ENCODE measurements at places on chromosomes 2 and 18.

GRCh38 chr18:63236406-63236805 lies 83.2 kb downstream of the BCL2 start:
- DNase-seq = peak; percentile 79

DNA sequence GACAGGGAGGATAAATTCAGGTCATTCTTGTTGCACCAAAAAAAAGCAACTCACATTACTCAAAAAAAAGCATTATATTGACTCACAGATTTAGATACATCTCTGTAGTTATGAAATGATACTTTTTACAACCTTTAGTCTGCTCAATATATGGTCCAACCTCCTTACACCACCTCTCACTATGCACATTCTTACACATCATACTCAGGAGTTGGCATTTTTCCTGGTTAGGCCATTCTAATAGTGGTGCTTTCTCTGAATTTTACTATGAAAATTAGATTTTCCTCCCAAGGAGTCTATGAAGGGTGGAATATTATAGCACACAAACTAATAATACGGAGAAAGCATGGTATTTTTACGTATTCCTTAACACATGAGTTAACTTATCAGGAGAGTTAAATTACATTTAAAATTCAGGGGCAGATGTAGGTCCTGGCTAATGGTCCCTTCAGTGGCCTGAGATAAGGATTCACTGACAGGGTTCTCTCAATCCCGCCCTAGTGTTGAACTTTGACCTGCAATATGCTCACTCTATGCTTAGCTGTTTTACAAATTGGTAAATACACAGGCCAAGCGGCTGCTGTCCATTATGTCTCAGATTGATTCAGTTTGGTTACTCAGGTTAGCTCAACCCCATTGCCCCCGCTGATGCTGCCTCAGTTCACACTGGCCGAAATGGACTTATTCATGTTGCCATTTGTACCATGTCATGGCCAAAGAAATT lies 153.6 kb downstream of the NCKAP5 start:
- DNase-seq = no peak

DNA sequence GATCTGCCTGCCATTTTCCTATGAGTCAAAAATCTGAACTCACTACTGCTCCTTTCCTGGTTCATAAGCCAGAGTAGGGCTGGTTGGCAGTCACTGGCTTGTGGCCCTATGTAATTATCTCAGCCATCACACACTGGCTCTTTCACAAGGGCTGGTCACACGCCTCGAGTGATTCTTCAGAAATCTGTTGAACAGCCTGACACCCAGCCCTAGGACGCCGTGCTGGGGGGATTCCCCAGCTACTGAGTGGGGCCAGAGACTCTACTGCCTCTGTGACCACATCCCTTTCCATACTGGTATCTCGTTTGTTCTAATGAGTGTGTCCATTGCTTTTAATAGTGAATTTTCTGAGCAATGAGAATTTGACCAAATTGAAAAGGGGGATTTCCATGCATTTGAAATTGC lies 45.8 kb upstream of the RBM44 start:
- DNase-seq = no peak

DNA sequence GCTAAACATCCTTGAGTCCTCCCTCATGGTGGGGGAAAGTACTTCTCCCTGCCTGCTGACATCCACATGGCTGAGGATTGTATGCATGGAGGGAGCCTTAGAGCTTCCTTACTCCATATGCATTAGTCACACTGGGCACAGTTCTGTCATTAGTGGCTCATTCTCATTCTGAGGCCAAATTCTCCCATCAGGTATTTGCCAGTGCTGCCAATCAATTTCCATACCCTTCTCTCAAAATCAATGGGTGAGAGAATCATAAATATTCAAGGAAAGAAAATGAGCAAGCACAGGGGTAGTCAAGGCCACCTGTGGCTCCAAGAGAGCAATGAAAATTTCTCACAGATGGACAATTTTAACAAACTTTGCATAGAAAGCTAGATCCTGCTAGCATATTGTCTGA lies 422.6 kb upstream of the SETBP1 start:
- DNase-seq = no peak

Measured in Right ventricle myocardium inferior (tissue), 1 donor.